ENCODE measurements at places on chromosomes 2 and 18.

- no peak for DNase-seq
These were observed 12.0 kb upstream of the ATP6V1C2 start for GRCh38 chr2:10709290-10709939.

- no peak for DNase-seq
These were observed 130.6 kb upstream of the CBLN2 start for GRCh38 chr18:72674710-72675109.

GRCh38 chr18:68400889-68401288 is 314.0 kb downstream of the TMX3 start:
- no peak for DNase-seq

DNA sequence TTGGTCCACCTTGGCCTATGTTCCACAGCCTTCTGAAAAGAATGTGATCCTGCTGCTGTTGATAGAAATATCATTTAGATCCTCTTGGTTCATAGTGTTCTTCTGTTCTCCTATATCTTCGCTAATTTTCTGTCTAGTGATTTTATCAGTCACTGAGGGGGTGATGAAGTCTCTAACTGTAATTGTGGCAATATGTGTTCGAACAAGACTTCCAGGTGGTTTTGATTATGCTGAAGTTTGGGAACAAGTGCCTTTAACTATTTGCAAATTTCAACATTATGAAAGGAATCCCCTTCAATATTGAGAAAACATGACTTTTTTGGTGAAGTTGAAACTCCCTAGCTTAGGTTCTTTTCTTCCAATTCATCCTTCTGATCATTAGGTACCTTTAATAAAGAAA is 140.4 kb downstream of the MTX2 start:
- DNase-seq: no peak

DNA sequence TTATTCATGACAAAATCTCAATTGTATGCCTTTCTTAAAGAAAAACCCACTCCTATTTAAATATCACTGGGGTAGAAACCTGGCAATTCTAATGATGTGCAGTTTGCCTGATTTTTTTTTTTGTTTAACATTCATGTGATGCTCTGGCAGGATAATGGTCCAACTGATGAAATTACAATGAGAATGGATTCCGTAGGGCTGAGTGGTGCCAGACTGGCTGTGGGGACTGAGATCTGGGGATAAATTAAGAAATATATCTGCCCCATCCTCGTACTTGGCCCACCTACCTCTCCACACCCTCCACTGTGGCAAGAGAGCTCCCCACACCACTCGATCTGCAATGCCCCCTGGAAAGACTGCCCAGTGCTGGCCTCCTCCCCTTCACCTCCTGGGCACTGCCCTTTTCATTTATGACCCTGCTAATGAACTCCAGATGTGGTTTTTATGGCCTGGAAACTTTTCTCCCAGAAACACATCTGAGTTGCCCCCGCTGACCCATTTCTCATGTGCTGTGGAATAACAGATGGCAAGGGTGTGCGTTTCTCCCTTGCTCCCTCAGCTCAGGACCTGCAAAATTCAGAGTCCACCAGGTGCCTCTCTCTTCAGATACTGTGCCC is 33.0 kb upstream of the RPL37A start:
- no peak for DNase-seq
